ENCODE measurements at places on chromosomes 1 and 21.

- no peak for DNase-seq
Measured at GRCh38 chr1:211068976-211069375, 65.0 kb downstream of the KCNH1 start.

GRCh38 chr1:16088351-16088911 lies 15.0 kb upstream of the FAM131C start:
- DNase-seq, result no peak

- peak; percentile 67 for DNase-seq
Measured at GRCh38 chr1:62467092-62467491, 30.2 kb downstream of the USP1 start.

- DNase-seq, result no peak
Measured at GRCh38 chr1:211738691-211739301, 63.4 kb upstream of the NEK2 start.

DNA sequence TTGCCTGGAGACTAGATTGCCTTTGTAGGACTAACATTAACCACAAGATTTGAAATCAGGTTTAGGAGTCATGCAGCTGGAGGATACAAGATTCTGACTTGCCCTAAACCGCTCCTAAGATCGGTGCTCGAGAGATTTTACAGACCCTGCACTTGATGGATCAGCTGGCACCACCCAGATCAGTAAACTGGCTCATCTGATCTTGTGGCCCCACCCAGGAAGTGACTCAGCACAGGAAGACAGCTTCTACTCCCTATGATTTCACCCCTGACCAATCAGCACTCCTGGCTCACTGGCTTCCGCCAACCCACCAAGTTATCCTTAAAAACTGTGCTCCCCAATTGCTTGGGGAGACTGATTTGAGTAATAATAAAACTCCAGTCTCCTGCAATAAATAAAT lies 876 bp upstream of the CATSPERE start:
- DNase-seq, result no peak

Measured in NCI-H446 treated with DMSO at 0.1 percent for 48 hours (cell line).